Cardiac septum (tissue), 1 donor: ENCODE measurements at places on chromosomes 7 and 10. TPM values are rescaled to one million over a fixed set of nuclear protein-coding genes. Genes with fewer than 3 reads are reported as not detected.
A peak's percentile ranks its signal among the peaks of the same experiment; 100 is the strongest.

- DNase-seq: no peak
These were observed 25.6 kb downstream of the PYROXD2 start for GRCh38 chr10:98389398-98389797.

NUTM2D gene
- 3.0 TPM for total RNA-seq

ANKRD1 gene
- total RNA-seq: 8,251 TPM

GRCh38 chr7:14902589-14903067, at the start of gene DGKB:
DGKB (minus strand) TSS chr7:14902751.
- no peak for DNase-seq

POM121C gene
- 21.8 TPM for total RNA-seq

PHYHIPL gene
- 0.19 TPM for total RNA-seq

CCDC7 gene
- 32.5 TPM for total RNA-seq

- no peak for DNase-seq
These were observed 12.3 kb upstream of the NRF1 start for GRCh38 chr7:129599174-129599573.

- DNase-seq: no peak
These were observed 81.3 kb upstream of the DKK1 start for GRCh38 chr10:52232561-52233350.

GRCh38 chr7:133978502-133979295, 148.4 kb upstream of the LRGUK start:
- no peak for DNase-seq

DNA sequence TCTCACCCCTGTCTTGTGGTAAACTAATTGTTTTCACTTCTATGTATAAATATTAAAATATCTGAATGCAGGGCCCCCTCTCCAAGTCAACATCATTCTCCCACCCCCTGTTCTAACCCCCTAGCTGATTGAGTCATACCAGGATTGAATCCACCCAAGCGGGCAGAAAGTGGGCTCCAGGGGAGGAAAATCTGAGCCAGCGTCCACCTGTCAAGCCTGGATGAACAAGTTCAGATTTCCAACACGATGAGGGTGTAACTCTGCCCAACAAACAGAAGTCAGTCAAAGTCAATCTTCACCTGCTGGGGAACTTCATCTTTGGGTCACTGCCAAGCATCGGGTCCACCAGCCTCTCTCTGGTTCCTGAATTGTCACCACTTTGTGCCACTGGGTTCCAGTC, 162.9 kb upstream of the CELF2 start:
- DNase-seq: no peak

GRCh38 chr7:30796105-30796869, 25.1 kb downstream of the MINDY4 start:
- DNase-seq: no peak

DNA sequence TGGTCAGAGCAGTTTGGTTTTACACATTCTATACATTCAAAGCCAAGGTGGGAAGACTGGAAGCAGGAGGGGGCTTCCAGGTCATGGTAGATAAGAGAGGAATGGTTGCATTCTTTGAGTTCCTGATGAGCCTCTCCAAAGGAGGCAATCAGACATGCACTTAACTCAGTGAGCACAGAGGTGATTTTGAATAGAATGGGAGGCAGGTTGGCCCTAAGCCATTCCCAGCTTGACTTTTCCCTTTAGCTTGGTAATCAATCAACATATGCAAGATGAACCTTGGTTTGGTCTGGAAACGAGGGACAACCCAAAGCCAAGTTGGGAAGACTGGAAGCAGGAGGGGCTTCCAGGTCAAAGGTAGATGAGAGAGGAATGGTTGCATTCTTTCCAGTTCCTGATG, 31.4 kb downstream of the TCERG1L start:
- no peak for DNase-seq

- no peak for DNase-seq
These were observed 130.8 kb upstream of the GPR26 start for GRCh38 chr10:123535386-123535785.

DNA sequence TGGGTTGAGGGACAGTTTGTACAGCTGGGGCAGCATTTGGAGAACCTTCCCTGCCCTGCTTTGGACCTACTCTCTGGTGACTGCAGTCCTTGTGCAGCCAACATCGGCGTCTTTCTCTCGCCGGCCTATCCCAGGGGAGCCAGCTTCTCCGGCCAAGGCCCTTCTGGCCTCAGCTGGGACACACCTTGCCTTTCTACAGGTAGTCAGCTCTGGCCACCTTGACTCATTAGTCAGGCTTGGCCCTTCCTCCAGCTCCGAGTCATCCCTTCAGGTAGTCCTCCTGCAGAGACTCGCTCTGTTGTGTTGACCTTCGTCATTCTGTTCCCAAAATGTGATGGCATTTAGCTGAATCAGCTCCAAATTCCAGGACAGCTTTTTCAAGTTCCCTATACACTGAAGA, 145.0 kb upstream of the CHST15 start:
- DNase-seq: peak; percentile 47

TRIP6 gene
- total RNA-seq: 24.4 TPM

CALHM1 gene
- not detected for total RNA-seq

GRCh38 chr7:48180981-48181380, 9.7 kb downstream of the ABCA13 start:
- DNase-seq: no peak

GRCh38 chr7:107370816-107371215, 99.0 kb upstream of the GPR22 start:
- DNase-seq: no peak

DNA sequence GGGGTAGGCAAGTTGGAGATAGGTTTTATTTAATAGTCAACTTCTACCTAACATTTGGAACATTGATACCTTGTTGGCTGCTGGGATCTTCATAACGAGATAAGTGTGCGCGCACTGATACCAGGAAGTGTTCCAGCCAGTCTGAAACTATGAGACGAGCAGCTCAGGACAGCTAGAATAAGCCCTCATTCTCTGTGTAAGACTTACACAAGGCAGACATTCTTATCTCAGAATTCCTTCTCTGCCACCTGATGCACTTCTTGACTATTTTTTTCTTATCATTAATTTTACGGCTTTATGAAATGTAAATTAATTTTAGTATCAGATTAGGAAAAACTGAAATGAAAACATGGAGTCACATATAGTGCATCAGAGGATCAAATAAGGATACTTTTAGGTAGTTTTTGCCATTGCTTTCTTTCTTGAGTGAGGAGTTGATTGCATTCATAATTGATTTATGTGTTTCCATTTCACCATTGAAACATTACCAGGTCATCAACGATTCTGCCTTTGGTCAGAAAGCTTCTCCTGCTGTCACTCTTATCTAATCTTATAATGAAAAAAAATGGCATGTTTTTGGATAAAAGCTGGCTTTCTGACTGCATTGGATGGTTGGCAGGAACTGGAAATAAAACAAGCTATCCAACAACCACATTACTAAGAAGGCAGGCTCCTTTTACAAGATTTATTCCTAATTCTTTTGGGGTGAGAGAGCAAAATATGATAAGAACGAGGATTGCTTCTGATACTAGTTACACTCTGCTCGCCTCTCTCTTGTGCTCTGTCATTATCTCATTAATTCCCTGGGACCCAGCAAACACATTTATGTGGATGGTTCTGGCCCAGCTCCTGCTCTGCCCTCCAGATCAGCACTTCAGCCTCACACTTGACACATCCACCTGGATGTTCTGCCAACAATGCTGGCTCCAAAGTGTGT, 40.4 kb upstream of the ABCB5 start:
- no peak for DNase-seq

TSPAN12 gene
- 54.9 TPM for total RNA-seq

DNA sequence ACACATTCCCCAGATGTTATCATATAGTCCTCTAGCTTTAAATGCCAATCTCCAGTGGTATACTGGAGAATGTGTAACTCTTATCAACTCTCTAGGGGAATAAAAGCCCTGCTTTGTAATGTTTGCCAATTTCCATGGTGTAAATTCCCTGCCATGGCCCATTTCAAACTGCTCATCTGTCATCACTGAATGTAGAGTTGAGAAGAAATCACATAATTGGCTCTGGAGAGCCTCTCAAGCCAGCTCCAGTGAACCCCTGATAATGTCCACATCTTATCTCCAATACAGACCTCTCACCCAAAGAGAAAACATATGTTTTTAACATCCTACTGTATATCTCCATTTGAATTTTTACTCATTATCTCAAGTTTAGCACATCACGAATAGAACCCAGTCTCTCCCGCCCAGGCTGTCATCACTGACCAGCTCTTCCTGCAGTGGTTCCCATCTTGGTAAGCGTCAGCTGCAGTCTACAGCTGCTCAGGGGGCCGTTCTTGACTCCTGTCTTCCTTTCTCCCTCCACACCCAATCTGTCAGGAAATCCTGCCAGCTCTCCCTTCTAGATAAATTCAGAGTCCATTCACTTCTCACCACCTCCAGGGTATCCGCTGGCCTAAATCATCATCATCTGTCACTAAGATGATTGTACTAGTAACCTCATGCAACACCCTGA, 332.4 kb downstream of the FRMD4A start:
- DNase-seq: no peak

ADIRF gene
- total RNA-seq: 33.0 TPM

TRPV6 gene
- total RNA-seq: not detected

- no peak for DNase-seq
These were observed 208.7 kb upstream of the FAM3C start for GRCh38 chr7:121604627-121605316.

- no peak for DNase-seq
These were observed 5.5 kb downstream of the LFNG start for GRCh38 chr7:2524808-2525657.

- DNase-seq: no peak
These were observed 15.8 kb upstream of the TMEM236 start for GRCh38 chr10:17736223-17736622.

- no peak for DNase-seq
These were observed 6.7 kb upstream of the COA1 start for GRCh38 chr7:43735802-43736603.

GRCh38 chr7:25369786-25370185, 141.5 kb upstream of the NPVF start:
- DNase-seq: no peak
